ENCODE measurements at places on chromosomes 3 and 15. TPM values are rescaled to one million over a fixed set of nuclear protein-coding genes. Genes with fewer than 3 reads are reported as not detected.
A peak's percentile ranks its signal among the peaks of the same experiment; 100 is the strongest.

- peak; percentile 71 for DNase-seq
Measured at GRCh38 chr3:149657321-149657925, 402 bp downstream of the WWTR1 start.

The PGBD4 gene
- 0.66 TPM for total RNA-seq

GRCh38 chr3:113844622-113845222 lies 6.1 kb downstream of the GRAMD1C start:
- DNase-seq: peak; percentile 48

DNA sequence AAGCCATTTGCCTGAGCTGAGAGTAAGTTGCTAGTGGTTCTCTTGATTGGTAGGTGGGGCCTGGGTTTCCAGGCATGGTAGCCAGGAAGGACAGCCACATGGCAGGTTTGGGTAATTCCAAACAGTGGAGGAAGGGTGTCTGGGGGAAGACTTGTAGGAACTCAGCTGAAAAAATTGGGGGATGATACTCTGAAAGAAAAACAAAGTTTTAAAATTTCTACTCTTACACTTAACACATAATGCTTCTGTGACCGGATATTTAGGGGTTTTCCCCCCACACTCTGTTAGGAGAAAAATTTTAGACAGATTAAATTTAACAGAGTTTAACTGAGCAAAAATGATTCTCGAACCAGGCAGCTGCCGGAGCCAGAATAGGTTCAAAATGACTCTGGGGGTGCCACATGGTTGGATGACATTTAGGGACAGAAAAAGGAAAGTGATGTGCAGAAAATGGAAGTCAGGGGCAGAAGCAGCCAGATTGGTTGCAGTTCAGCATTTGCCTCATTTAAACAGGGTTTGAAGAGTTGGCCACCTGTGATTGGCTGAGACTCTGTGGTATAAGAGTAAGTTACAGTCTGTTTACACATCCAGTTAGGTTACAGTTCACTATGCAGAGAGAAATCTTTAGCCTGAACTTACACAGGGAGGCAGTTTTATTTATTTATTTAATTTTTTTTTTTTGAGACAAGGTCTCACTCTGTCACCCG lies 8.1 kb downstream of the B2M start:
- DNase-seq: peak; percentile 33

GRCh38 chr3:124558991-124559845 lies 171.0 kb upstream of the UMPS start:
- peak; percentile 20 for DNase-seq

The TIPIN gene
- total RNA-seq: 25.3 TPM

The AVEN gene
- total RNA-seq: 10.3 TPM

DNA sequence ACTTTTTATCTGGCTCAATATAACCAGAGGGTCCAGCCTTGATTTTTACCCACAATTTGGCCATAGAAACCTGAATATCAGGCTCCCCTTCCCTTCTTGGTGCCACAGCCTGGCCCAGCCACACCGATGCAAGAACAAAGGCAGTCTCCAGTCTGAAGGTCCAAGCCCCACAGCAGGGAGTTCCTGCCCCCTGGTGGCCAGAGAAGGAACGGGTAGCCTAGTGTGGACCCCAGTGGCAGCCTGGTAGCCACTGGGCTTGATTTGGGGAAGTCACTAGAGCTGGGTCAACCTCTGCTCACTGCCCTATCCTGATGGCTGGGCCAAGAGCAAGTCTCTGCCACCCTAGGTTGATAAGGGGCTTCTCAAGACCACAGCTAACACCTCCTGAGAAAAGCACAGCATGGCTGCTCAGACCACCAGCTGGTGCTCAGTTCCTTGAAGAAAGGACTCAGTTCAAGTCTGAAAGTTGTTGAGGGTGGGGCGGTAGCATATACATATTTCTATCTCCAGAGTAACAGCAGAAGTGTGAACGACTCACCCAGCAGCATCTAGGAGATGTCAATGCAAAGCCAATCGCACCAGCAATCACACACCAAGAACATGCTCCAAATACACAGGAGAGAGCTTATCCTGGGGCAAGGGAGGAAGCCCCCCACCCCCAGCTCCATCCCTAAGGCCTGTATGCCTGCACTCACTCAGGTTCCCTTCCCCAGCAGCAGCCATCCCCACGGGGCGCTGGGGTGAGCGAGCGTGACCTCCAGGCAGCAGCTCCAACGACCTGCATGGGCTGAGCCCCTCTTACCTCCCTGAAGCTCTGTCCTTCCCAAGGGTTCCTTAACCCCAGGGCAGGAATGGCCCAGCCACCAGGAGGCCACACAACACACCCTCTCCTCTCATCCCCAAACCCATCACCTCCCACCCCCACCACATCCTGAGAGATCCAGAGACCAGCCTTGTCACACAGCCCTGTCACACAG lies 7.6 kb downstream of the PFKFB4 start:
- DNase-seq: peak; percentile 90

DNA sequence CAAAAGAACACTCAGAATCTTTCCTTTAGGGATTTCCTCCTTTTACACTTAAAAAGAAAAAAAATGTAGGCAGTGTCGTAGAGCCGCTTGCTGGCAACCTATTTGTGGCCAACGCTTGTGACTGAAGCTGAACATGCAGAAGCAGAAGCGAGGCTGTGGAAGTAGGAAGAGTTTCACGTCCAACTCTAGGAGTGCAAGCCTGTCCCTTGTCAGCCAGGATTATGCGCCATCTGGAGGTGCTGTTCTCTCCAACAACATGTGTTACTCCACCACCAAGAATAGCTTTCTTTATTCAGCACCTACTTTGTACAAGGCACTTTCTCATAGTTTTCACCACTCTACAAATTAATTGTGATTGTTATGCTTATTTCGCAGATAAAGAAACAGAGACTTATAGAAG lies 223.2 kb upstream of the LMCD1 start:
- DNase-seq: peak; percentile 39

- DNase-seq: no peak
Measured at GRCh38 chr15:92817339-92817886, 82.7 kb upstream of the CHD2 start.

- no peak for DNase-seq
Measured at GRCh38 chr3:37279856-37280255, 105.5 kb upstream of the LRRFIP2 start.

The CATSPER2 gene
- total RNA-seq: 4.4 TPM

The DNAJA4 gene
- total RNA-seq: 10.3 TPM

GRCh38 chr15:30991255-30992235 lies at the start of gene MTMR10:
Gene MTMR10 (minus strand): TSS chr15:30991628. CDS start chr15:30991506, 122 bp downstream.
- peak; percentile 83 for DNase-seq

- no peak for DNase-seq
Measured at GRCh38 chr3:16490062-16490619, 23.4 kb downstream of the RFTN1 start.

DNA sequence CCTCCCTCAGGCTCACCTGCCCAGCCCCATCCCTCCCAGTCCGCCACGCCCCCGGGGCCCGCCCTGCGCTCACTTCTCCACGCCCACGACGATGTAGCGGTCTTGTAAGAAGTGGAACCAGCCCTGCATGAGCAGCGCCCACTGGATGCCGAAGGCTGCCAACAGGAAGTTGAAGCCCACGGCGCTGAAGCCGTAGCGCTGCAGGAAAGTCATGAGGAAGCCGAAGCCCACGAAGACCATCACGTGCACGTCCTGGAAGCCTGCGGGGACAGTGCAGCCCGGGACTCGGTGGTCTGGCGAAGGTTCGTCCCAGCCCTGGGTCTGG lies 9.7 kb downstream of the RHCG start:
- DNase-seq: peak; percentile 69

DNA sequence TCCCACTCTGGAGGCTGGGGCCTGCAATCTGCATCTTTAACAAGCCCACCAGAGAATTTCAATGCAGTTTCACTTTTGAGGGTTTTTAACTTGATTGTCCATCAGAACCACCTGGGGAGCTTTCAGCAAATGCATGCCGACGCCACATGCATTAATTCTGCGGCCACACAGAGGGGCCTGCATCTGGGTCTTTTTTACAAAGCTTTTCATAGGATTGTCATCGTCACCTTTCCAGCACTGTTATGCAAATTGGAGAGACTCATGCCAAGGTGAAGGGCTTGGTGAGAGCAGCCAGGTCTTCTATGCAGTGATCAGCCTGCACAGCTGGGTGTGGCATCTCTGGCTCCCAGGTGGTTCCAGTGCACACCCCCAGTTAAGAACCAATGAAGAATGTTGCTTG lies 143.0 kb upstream of the CTDSPL start:
- DNase-seq: no peak

- no peak for DNase-seq
Measured at GRCh38 chr3:184570035-184570434, 8.4 kb downstream of the EPHB3 start.

DNA sequence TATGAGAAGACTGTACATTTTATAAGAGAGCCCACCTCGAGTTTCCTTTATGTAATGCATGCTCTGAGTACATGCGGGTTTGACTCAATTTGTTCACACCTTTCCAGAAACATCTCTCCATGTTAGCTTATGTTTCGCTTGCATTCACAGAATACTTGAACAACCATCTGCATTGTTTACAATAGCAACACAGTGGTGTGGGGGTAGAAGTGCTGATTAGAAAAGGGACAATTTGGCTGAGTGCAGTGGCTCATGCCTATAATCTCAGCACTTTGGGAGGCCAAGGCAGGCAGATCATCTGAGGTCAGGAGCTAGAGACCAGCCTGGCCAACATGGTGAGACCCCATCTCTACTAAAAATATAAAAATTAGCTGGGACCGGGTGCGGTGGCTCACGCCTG lies 60.9 kb downstream of the NCEH1 start:
- DNase-seq: no peak

The EAF2 gene
- total RNA-seq: 8.8 TPM

The WDR93 gene
- total RNA-seq: not detected

GRCh38 chr15:44501768-44502366 lies 35.1 kb upstream of the EIF3J start:
- peak; percentile 54 for DNase-seq

DNA sequence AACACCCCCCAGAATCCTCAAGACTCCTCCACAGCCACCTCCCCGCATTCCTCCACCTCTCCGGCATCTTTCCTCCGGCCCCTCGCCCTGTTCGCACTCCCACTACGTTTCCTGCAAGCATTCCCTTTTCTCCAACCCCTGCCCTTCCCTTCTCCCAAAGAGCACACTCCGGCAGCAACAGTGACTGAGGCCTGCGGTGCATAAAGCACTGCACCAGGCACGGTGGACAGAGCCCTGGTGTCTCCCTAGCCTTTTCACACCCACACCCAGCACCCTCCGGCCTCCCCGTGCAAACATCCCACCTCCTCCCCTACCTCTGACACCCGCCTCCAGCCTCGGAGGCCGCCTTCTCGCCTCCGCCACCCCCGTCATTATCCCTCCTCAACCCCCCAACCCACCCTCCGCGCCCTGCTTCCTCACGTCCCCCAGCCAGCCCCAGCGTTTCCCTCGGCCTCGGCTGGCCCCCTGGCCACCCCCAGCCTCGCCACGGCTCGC lies 577 bp downstream of the ZNF148 start:
- DNase-seq: peak; percentile 83

The TNFSF10 gene
- not detected for total RNA-seq

DNA sequence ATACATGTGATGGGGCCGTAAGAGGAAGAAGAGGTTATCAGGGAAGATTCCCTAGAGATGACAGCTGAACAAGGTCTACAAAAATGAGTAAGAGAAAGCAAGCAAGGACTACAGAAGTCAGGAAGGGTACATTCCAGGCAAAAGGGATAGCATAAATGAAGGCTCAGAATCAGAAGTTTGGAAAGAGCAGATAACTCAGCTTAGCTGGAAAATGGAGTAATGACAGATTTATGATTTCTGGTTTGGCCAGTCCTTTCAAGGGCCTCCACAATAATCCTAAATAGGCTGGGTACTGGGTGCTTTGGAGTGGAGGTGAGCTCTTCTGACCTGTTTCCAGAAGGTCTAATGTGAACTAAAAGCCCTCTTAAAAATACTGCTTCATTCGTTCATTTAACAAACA lies 110.7 kb downstream of the MYO5A start:
- no peak for DNase-seq

DNA sequence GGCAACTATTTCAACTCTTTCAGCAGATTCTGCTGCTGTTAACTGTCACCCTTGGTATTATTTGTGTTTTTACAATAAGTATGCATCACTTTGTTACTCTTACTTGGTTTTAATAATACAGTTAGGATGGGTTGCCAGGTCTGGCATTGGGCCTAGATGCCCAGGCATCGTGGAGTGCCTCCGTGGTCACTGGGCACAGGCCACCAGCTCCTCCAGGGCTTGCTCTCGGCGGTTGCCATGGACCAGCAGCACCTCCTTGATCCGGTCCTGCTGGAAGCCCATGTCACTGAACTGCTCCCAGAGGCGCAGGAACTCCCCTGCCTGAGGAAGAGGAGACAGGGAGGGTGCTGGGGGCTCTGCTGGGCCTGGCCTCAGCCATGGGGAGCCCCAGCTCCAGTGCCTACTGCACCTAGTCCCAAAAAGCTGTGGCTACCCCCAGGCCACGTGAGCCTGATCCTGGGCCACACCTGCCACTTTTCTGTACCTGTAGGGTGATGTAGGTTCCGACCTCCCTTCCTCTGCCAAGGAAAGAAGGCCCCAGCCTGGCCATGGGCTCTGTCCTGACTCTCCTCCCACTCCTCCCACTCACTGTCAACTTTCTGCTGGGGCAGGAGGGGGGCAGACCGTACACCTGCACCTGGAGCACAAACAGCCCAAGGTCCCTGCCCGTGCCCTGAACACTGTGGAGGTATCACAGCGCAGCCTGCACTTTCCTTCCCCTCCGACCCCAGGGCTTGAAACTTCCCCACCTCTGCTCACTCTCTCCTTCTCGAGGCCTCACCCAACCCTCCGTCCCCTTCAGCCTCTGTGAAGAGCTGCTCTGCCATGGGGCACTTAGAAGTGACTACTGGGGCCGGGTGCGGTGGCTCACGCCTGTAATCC lies 16.6 kb downstream of the KBTBD13 start:
- DNase-seq: no peak

GRCh38 chr3:45105855-45106671 lies 40.1 kb downstream of the CDCP1 start:
- no peak for DNase-seq

The LIPH gene
- total RNA-seq: 0.16 TPM

DNA sequence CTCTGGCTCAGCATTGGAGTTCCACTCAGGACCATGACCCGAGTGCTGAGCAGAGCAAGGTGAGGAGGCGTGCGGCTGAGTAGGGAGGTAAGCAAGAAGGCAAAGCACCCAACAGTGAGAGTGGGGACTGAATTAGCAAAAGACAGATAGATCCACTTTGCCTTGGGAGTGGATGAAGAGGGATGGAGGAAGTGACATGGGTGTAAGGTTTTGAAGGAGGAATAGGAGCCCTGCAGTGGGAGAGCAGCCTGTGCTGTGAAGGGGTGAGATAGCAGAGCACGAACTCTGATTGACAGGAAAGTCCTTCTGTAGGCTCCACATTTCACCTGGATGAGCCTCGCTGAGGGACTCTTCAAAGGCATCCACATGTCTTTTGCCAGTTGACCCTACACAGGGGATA lies 522.6 kb downstream of the NTRK3 start:
- no peak for DNase-seq

The CIB2 gene
- 62.6 TPM for total RNA-seq

The TUSC7 gene
- not detected for total RNA-seq
